Stimulated activated CD8-positive, alpha-beta memory T cell treated with anti-CD3 and anti-CD28 coated beads, Interleukin-2, amount 100 ng/mL, for 48 hours (primary cell): ENCODE measurements at places on chromosomes 5 and 9.

DNA sequence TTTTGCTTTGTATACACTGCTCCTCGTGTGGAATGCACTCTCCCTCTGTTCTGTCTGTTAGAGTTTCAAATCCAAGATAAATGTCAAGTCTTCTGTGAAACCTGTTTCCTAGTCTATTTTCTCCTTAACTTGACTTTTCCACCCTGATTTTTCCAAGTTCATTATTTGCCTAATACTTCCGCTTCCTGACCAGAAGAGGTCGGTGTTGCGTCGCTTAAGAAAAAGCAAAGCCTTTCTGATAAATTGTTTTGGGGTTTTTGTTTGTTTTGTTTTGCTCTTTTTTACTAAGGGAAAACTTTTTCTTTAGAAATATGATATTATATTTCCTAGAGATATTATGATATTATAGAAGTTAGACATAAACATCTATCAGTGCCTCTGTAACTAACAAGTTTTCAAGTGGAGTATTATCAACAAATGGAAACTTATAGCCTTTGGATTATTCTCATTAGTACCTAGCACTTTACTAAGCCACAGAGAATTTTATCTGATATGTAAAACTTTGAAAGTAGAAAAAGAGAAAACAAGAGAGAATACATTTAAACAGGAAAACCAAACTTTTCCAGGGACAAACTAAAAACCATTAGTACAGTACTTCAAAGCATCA, 55.8 kb downstream of the PHAX start:
- no peak for DNase-seq

GRCh38 chr9:137188490-137189296, at the start of the genes ANAPC2 and SSNA1:
Gene ANAPC2, minus strand, starts transcription at chr9:137188560. Its CDS starts 28 bp downstream, at chr9:137188532.
Gene SSNA1, plus strand, starts transcription at chr9:137188676. Its CDS starts 51 bp downstream, at chr9:137188727.
- peak; percentile 95 for DNase-seq

DNA sequence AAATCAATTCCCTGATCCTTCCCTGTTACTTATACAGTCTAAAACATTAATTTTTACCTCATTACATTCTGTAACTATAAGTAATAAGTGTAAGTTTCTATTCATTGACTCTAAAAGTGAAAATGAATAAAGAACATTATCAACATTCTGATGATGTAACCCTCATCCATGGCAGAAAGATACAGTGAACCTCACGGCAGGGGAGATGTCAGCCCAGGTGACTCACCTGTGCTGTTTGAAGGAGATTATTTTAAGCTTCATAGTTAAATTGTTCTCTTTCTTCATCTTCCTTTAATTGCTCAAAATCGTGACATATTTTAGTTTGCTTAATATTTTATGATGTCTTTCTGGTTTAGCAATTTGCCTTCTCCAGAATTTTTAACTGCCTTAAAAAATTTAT, 268.1 kb downstream of the FSTL4 start:
- no peak for DNase-seq

- no peak for DNase-seq
Measured at GRCh38 chr5:74596927-74597326, 43.6 kb downstream of the ENC1 start.

DNA sequence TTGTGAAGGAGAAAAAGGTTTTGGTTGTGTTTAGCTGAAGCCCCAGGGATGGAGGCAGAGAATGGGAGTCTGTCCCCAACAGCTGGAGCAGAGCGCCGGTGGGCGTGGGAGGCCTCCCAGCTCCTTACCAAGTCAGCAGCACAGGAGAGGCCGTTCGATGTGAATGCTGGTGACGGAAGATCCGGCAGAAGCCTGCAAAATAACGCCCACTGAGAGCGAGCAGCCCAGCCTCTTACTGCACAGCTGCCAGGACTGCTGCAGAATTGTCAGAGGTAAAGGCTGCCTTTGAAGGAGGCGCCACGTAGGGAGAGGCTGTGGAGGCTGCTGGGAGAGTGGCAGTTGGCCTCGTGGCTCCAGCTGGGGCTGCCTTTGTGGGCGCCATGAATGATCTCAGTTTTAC, 26.2 kb downstream of the ANGPTL2 start:
- DNase-seq, result no peak

- no peak for DNase-seq
Measured at GRCh38 chr5:123448017-123448617, 24.9 kb upstream of the CEP120 start.

- DNase-seq, result no peak
Measured at GRCh38 chr9:3256571-3257330, 269.1 kb downstream of the RFX3 start.

DNA sequence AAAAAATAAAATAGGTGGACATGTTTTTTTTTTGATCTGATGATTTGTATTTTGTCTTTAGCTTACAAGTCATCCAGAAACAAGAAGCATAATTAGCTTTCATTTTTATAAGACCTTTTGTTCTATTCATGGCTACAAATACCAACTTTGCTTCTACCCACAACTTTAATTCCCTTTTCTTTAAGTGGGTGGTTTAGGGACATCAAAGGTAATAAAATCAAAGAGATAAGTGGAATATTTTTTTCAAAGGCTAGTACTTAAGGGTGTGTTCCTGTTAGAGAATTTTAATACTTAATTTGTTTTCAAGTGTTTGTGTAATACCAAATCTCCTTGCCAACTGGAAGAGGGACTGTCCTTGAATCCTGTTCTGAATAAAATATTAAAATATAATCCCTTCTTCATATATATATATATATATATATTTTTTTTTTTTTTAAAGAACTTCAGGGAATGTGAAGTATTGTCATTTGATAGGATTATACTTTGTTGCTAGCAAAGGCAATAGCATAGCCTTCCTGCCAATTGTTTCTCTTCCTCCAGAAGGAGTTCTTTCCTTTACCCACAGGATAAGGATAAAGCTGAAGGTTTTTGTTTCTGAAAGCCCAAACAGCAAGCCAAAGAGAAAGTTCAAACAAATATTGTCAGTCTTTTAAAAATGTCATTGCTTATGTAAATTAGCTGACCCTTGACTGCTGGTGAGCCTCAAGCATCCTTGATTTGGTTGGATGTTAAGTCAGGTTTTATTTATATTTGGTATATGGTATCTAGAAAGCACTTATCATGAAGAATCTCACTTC, 108.9 kb downstream of the PAM start:
- DNase-seq, result no peak

GRCh38 chr5:160959804-160960203, 107.8 kb upstream of the ATP10B start:
- no peak for DNase-seq

DNA sequence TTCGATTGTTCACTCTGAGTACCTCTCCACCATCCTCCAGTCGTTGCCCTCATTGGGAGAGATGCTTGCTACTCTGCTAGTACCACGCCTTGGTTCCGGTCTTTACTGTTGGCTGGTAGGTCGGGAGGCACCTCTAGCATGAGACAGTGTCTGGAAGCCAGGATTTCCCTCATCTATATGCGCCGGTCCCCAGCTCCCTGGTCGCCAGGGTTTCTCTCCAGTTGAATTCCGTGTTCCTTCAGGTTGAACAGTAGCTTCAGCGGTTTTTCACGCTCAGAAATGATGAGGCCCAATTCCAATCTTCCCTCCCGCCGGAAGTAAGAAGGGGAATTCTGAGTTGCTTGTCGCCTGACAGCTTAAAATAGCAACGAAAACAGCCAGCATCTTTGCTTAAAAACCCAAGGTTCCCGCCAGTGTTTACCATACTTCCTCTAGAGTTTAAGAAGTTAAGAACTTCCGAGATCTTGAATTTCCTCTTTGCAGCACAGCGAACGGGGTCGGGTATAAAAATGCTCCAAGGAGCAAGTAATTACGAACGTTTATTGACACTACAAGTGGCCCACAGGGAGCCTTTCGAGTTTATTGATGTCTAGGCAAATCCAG, 1.3 kb upstream of the ST8SIA4 start:
- no peak for DNase-seq

DNA sequence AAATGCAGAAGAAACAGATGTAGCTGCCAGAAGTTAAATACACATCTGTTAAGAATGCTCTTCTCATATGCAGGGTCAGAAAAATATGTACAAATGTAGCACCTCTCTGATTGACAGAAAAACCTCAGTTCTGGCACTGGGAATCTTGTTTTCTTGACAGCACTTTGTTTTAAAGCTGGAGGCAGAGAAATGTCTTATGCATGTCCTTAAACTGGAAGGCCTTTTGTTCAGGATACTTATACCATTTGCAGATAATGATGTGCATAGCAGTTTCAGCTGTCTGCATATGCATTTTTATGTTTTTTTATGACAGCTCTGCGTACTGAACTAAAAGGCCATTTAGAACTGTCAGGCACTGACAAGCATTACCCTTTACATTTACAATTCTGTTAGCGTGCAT, 567.9 kb downstream of the EBF1 start:
- no peak for DNase-seq

DNA sequence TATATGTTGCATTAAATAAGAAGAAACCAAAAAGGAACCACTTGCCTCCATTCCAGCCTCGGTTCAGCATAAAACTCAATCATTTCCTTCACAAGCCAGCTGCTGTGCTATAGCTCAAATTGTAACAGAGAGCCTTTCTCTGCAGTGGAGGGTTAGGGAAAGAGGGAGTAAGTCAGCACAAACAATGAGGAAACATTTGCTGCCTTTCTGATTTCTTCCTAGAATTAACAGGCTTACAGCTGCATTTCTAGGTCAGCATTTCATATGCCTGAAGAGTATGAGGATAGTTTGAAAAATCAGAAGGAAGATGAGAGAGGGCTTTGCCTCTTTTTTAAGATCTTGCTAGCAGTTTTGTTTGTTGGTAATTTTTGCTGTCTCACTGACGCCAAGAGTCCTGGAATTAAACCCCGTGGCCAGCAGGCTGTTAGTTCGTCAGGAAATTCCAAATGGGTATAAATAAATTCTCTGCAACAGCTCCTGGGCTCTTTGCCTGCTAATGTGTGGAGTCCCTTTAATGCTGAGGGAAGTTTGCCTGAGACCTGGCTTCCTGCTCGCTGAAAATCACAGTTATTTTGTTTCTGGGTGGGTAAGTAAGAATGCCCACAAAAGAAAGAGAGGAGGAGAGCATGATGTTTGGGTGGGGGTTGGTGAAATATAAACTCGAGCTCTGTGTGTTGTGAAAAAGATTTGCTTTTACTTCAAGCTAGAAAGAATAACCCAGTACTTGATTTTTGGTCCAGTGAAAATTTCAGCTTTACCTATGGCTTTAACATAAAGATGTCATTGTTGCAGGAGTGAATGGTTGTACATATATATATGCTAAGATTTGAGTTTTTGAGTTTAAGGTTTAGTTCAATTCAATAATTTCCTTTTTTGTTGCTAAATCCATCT, 148.1 kb upstream of the DMRT1 start:
- DNase-seq, result no peak

GRCh38 chr9:27601396-27601795, 28.1 kb upstream of the C9orf72 start:
- no peak for DNase-seq

DNA sequence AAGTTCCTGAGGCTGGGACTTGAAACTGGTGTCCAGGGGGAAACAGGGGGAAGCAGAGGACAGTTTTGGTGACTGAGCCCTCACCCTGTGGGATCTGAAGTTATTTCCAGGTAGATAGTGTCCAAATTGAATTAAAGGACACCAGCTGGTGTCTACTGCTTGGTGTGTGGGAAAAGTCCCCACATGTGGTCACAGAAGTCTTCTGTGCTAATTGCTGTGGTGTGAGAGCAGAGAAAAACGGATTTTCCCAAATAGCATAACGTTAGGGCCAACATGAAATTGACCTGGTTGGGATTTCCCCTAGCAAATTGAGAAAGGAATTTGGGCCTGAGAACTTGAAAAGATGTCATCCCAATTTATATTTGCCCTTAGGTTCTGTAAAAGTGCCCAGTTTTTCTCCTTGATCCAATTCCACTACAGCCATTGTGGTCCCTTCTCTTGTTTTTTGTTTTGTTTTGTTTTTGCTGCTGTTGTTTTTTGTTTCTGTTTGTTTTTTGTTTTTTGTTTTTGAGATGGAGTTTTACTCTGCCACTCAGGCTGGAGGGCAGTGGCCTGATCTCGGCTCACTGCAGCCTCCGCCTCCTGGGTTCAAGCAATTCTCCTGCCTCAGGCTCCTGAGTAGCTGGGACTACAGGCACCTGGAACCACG, 5.6 kb upstream of the STARD4 start:
- no peak for DNase-seq

DNA sequence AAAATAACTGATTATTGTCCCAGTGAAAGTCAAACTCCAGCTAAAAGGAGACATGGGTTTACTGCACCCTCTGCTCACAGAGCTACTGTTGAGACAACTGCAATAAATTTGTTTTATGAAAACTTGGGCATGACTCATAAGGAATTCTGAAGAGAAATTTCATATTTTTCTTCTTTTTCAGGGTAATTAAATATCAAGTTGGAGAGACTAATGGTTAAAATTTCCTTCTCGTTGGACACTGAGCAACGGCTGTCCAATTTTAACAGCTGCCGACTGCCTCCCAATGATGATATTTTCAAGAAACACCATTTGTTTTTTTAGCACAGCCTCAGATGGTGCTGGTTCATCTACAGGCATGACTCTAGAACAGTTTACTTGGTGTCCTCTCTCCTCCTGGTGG, 259.2 kb upstream of the RGMB start:
- no peak for DNase-seq

- DNase-seq, result no peak
Measured at GRCh38 chr5:96638561-96638960, 23.6 kb upstream of the CAST start.

DNA sequence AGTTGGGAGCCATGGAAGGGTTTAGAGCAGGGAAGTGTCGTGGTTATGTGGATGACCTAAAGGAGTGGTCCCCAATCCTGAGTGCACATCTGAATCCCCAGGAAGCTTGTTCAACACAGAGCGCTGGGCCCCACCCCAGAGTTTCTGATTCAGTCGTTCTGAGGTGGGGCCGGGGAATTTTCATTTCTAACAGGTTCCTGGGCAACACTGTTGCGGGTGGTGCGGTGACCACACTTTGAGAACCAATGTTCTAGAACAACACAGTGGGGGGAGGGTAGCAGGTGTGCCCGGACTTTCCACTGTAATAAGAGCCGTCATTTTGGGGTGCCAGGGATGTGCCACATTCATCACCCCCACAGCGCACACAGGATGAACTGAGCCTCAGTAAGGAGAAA, 39.3 kb downstream of the DUSP1 start:
- no peak for DNase-seq

DNA sequence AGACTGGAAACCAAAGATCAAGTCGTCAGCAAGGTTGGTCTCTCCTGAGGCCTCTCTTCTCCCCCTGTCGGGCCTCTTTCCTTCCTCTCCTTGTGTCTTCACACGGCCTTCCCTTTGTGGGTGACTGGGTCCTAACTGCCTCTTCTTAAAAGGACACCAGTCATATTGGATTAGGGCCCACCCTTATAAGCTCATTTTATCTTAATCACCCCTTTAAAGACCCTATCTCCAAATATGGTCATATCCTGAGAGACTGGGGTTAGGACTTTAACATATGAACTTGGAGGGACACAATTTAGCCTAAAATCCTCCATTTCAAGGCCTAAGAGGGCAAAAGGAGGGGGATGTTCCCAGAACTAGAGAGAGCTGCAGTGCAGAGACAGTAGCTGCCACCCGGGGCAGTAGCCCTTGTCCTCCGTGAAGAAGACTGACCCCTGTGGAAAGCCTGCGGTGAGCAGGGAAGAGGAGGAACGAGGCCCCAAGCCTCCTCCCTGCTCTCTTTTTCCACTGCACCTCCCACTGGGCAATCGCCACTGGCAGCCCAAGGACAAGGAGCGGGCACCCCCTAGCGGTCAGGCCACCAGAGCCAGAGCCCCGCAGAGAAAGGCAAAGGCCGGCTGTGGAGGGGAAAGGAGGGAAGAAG, 34.9 kb downstream of the CFAP90 start:
- DNase-seq, result peak; percentile 58
